Activated naive CD4-positive, alpha-beta T cell treated with anti-CD3 and anti-CD28 coated beads, Interleukin-2, amount 10 ng/mL, durations not matched to agents 5 hours and 36 hours (primary cell): ENCODE measurements at places on chromosomes 11 and 22. TPM values are rescaled to one million over a fixed set of nuclear protein-coding genes. Genes with fewer than 3 reads are reported as not detected.

Gene KCNK4
- total RNA-seq = not detected

Gene KLHL35
- total RNA-seq = 0.99 TPM

Gene OR8D4
- total RNA-seq = not detected

Gene KCNQ1
- 28.7 TPM for total RNA-seq

Gene UBQLNL
- not detected for total RNA-seq

Gene SELENOO
- 22.6 TPM for total RNA-seq

Gene MRGPRE
- total RNA-seq = not detected

Gene TMEM135
- 37.4 TPM for total RNA-seq

Gene ABTB2
- total RNA-seq = 0.31 TPM

Gene SPDYC
- not detected for total RNA-seq

Gene DLAT
- total RNA-seq = 22.9 TPM

Gene ZC3H12C
- 0.14 TPM for total RNA-seq

Gene RFPL3
- total RNA-seq = not detected

Gene NLRP14
- total RNA-seq = not detected

Gene ZDHHC8
- 68.4 TPM for total RNA-seq

Gene ZNF214
- not detected for total RNA-seq

Gene DDI1
- total RNA-seq = not detected

Gene TEX12
- total RNA-seq = 0.33 TPM

Gene LDHAL6A
- total RNA-seq = not detected

Gene ADAMTS15
- total RNA-seq = not detected

Gene OR52N2
- not detected for total RNA-seq

Gene TTLL1
- 7.6 TPM for total RNA-seq

Gene SGSM1
- 0.12 TPM for total RNA-seq

Gene TSPAN32
- 59.5 TPM for total RNA-seq

Gene OR52N4
- total RNA-seq = 1.3 TPM

Gene CCDC116
- total RNA-seq = 0.78 TPM

Gene MAPK12
- 3.2 TPM for total RNA-seq

Gene CCDC134
- 15.7 TPM for total RNA-seq

Gene MMP27
- not detected for total RNA-seq

Gene APOL4
- total RNA-seq = 0.87 TPM

Gene TAF10
- 143 TPM for total RNA-seq

Gene ZNF280A
- total RNA-seq = not detected

Gene TNNT3
- 11.5 TPM for total RNA-seq

Gene DNHD1
- total RNA-seq = 21.1 TPM

Gene KCTD14
- 0.22 TPM for total RNA-seq

Gene SBF1
- 174 TPM for total RNA-seq

Gene C22orf23
- not detected for total RNA-seq
